GM10248 (cell line): ENCODE measurements at places on chromosomes 3 and 15.

- no peak for DNase-seq
Observed at GRCh38 chr15:100560323-100560722, 31.6 kb upstream of the CERS3 start.

GRCh38 chr3:57735405-57735804 is 20.7 kb upstream of the SLMAP start:
- DNase-seq, result no peak

DNA sequence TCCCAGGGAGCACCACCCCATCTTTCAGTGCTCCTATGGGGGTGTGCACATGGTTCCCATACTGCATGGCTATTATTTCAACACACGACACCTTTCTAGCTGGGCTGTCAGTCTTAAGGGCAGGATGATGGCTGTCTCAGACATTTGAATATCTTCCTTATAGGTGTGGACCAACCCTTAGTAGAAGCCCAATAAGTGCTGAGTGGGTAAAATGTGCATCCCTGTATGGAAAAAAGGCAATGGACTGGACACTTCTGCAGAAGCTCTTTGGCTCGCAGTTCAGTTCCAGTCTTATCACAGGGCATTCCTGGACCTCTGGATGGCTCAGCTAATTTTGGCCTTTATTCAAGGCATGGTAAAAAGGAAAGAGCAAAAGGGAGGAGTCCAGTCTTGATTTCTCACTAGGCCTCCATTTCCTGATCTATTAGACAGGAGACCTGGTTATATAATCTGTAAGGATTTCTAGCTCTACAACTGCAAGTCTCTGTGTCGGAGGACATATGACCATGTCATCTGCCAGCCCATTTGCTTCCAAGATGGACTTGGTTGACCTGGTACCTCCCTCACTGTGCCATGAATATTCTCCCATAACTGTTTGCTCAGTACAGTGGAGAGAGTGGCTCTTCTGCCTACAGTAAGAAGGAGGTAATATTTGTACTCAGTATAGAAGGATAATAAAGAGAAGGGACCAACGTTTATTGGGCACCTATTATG is 53.8 kb upstream of the RASGRP1 start:
- DNase-seq, result no peak

- no peak for DNase-seq
Observed at GRCh38 chr3:194243172-194243837, 107.4 kb downstream of the HES1 start.

- no peak for DNase-seq
Observed at GRCh38 chr3:72231439-72232196, 446.7 kb upstream of the PROK2 start.

DNA sequence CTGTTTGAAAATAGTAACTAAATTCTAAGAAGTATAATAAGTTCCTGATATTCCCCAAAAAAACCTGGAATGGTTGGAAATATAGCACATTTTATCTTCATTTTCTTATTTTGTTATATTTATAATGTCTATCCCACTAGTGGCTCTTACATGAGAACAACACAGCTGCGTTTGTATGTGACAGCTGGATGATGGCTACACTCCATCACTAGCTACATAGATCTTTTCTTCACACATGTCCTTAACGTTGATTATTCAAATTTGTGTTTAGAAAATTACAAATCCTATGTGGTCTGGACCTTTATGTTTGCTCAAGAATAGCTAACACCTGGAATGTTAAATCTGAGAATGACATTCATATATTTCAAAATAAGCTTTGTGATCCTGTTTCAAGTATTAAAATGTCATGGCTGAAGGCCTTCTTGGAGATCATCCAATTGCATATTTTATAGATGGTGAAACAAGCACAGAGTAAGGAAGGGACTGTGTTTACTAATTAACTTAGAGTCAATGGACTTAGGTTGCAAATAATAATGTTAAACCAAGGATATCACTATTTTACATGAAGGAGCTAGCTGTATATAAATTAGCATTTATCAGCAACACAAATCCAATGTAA is 60.8 kb downstream of the ATP13A5 start:
- DNase-seq, result no peak

DNA sequence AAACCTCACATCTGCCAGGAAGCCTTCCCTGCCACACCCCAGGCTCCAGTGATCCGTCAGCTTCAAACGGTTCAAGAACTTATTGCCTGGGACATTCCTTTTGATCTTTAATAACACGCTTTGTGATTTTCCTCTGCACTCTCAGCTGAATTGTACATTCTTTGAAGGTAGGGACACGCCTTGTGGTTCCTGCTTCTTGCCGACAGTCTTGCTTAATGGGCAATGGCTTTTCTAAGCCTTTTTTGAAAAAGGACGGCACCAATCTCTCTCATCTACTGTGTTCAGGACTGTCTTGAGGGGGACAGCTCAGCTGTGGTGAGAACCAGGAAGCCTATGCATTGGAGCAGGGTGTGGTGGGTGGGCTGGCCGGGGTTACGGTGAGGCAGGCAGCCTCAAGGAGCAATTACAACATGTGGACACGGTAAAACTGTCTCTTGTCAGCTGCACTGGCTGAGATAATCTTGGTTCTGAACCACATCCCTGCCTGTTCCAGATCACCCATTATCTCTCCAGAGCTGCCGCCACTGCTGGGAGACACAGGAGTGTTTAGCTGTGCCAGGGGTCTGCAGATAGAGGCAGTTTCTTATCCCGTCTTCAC is 46.0 kb upstream of the GLCE start:
- no peak for DNase-seq

GRCh38 chr15:49380912-49381311 is 42.1 kb upstream of the FGF7 start:
- no peak for DNase-seq

- no peak for DNase-seq
Observed at GRCh38 chr15:60609721-60610320, 130.9 kb upstream of the ICE2 start.

DNA sequence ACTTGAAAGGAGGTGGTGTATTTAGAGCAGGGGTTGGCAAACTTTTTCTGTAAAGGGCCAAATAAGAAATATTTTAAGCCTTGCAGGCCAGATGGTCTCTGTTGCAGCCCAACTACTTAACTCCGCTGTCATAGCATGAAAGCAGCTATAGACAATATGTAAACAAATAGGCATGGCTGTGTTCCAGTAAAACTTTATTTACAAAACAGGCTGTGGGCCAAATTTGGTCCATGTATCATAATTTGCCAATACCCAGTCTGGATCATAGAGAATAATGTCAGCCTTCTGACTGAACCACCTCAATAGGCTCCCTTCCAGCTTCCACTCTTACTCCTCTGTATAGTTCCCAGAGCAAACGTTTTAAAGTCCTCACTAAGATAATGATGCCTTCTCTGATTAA is 638.8 kb upstream of the CFAP20DC start:
- DNase-seq, result no peak

- DNase-seq, result no peak
Observed at GRCh38 chr3:30819067-30819798, 75.2 kb downstream of the GADL1 start.

GRCh38 chr3:187830181-187830580 is 84.9 kb upstream of the BCL6 start:
- no peak for DNase-seq

GRCh38 chr3:43727930-43728329 is 37.2 kb downstream of the ABHD5 start:
- no peak for DNase-seq

GRCh38 chr3:80472459-80472858 is 704.7 kb upstream of the ROBO1 start:
- DNase-seq, result no peak
